ENCODE measurements at places on chromosomes 7 and 10. TPM values are rescaled to one million over a fixed set of nuclear protein-coding genes. Genes with fewer than 3 reads are reported as not detected.

Gene HTR5A
- not detected for total RNA-seq

Gene INHBA
- total RNA-seq, result 1.4 TPM

Gene CYP2C19
- total RNA-seq, result not detected

Gene FAM180A
- 0.49 TPM for total RNA-seq

Gene C10orf67
- not detected for total RNA-seq

Gene HMX3
- not detected for total RNA-seq

Gene NAT16
- not detected for total RNA-seq

Gene OR6V1
- not detected for total RNA-seq

Gene SFTPA1
- not detected for total RNA-seq

Gene GIMAP7
- total RNA-seq, result not detected

Gene CTAGE6
- total RNA-seq, result not detected

Gene RADIL
- total RNA-seq, result 8.8 TPM

Gene OR13A1
- total RNA-seq, result not detected

Gene GIMAP5
- total RNA-seq, result 1.3 TPM

Gene C7orf33
- not detected for total RNA-seq

Gene CDHR1
- not detected for total RNA-seq

Gene CALN1
- not detected for total RNA-seq

Gene CRHR2
- total RNA-seq, result not detected

Gene GRB10
- 39.5 TPM for total RNA-seq

Gene NPSR1
- not detected for total RNA-seq

Gene GNGT1
- total RNA-seq, result not detected

Gene ZNF716
- not detected for total RNA-seq

Gene CPXM2
- 2.1 TPM for total RNA-seq

Gene SLC26A3
- not detected for total RNA-seq

Gene PWWP2B
- 6.5 TPM for total RNA-seq

Gene CYP3A4
- not detected for total RNA-seq

Gene AUTS2
- total RNA-seq, result 3.2 TPM

Gene CLDN3
- total RNA-seq, result not detected

Gene BAMBI
- 64.5 TPM for total RNA-seq

Gene EPHB6
- 6.5 TPM for total RNA-seq

Gene FAM237B
- not detected for total RNA-seq

Gene DLX5
- total RNA-seq, result not detected

Gene CEP55
- total RNA-seq, result 9.0 TPM

Gene TTYH3
- 48.1 TPM for total RNA-seq

Gene PODXL
- 10.9 TPM for total RNA-seq

Gene OR9A4
- total RNA-seq, result not detected

Gene ITGB8
- total RNA-seq, result 11.5 TPM

Gene CELF2
- 11.9 TPM for total RNA-seq

Gene PRRT4
- 1.8 TPM for total RNA-seq

Gene CCDC71L
- 48.8 TPM for total RNA-seq

Gene CTAGE4
- under 0.01 TPM for total RNA-seq

Gene CDNF
- total RNA-seq, result 0.36 TPM

Gene CHN2
- 1.8 TPM for total RNA-seq

Gene NPFFR1
- not detected for total RNA-seq

Gene CH25H
- not detected for total RNA-seq

Gene TMEM26
- total RNA-seq, result 0.16 TPM

Gene CPA2
- total RNA-seq, result not detected

Gene CYREN
- 30.7 TPM for total RNA-seq

Gene KCNIP2
- 0.54 TPM for total RNA-seq

Gene CFAP70
- 0.18 TPM for total RNA-seq

Gene IFIT1B
- total RNA-seq, result not detected

Gene FKBP14
- total RNA-seq, result 31.2 TPM

Gene OPN4
- not detected for total RNA-seq

Gene PPP1R17
- total RNA-seq, result not detected

Gene PNLIPRP1
- total RNA-seq, result not detected

Gene BICC1
- total RNA-seq, result 81.6 TPM

Gene EGFR
- 49.9 TPM for total RNA-seq

Gene UCMA
- total RNA-seq, result not detected

Gene WIPF3
- total RNA-seq, result not detected
